ENCODE measurements at places on chromosomes 13 and 19.

- DNase-seq = peak; percentile 13
These were observed 70.5 kb upstream of the ZNF420 start for GRCh38 chr19:37007587-37008220.

DNA sequence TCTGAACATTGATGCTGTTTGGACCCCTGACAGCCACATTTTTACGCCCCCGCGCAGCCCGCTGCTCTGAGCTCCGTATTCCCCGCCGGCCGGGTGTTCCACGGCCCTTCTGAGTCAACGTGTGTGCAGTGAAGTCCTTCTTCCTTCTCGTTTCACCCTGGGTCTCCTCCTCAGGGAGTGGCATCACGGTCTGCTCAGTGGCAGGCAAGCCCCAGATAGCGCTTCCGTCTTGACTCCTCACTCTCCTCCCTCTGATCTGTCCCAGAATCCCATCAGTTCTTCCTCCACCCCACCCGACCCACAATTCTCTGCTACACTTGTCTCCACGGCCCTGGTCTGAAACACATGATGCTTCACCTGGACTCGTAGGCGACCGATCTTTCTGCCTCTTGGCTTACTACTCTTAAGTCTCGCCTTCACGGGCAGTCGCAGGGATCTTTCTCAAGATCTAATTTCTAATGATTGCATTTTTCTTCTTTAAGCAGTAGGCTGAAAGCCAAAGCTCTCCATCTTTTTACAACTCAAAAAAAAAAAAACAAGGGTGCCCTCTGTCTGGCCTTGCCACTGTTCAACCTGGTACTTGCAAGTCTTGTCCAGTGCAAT lies 33.9 kb downstream of the CCNE1 start:
- DNase-seq = peak; percentile 37

GRCh38 chr19:15045506-15045905 lies 3.8 kb upstream of the CASP14 start:
- no peak for DNase-seq

- DNase-seq = no peak
These were observed 20.2 kb downstream of the ATP8A2 start for GRCh38 chr13:25391932-25392331.

DNA sequence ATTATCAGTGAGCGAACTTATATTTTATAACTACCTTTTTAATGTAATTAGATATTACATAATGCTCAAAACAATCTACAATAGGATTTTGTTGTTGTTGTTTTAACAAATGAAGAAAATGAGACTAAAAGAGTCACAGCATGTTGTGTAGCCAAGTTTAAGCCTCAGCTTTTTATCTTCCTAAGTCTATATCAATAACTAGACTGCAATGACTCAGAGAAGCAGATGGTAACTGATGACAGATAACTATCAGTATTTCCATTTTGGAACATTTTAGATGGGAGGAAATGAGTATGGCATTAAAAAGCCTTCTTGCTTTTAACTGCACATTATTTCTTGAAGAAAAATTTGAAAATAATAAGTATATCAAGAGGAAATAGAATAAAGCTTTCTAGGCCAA lies 825.2 kb downstream of the SLITRK1 start:
- no peak for DNase-seq

DNA sequence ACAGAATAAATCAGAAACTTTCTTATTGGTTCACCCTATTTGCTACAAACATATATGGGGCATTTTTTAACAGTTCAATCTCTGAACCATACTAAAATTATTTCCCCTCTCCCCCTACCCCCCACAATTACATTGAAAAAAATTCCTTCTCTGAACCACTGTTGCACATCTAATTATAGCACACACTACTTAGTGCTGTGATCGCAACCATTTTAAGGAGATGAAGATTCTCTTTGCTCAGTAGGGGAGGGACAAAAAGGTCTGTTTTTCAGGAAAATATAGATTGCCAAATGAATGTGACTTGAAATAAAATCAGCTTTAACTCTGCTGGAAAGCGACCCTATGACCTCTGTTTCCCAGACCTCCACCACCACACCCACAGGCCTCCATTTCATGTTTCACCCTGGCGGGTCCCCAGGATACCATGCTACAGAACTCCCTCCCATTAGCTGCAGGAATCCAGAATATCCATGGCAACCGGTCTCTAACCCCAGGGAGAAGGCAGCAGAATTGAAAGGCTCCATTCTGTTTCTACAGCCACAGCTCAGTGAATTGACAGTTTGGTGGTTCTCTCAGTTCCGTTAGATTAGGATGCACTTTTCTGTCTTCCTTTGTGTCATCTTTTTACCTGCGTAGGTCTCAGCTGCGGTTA lies 286.3 kb downstream of the TBC1D4 start:
- DNase-seq = no peak

DNA sequence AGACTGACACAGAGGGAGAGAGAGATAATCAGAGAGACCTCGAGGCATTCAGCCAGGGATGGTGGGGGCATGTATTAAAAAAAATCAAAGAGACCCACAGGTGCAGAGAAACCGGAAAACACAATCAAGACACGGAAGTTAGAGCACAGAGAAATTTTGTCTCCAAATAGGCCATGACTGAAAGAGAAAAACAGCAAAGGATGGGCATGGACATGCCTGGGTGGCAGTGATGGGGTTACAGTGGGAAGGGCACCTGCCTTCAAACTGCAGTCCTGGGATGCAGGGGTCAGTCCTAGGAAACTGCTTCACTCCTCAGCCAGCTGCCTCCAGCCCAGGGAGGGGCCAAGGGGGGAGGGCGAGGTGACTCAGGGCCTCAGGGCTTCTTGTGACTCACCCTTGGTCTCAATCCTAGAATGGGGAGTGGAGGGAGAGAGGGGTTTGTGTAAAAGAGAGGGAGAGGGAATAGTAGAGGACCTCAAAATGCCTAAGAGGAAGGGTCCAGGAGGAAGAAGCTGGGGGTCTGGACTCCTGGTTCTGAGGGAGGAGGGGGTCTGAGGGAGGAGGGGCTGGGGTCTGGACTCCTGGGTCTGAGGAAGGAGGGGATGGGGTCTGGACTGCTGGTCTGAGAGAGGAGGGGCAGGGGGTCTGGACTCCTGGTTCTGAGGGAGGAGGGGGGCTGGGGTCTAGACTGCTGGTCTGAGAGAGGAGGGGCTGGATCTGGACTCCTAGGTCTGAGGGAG lies 3.6 kb upstream of the KCNN4 start:
- DNase-seq = peak; percentile 79

GRCh38 chr13:99067159-99067985 lies 89.5 kb upstream of the DOCK9 start:
- no peak for DNase-seq

- DNase-seq = no peak
These were observed 35.0 kb downstream of the ATP11A start for GRCh38 chr13:112724788-112725345.

DNA sequence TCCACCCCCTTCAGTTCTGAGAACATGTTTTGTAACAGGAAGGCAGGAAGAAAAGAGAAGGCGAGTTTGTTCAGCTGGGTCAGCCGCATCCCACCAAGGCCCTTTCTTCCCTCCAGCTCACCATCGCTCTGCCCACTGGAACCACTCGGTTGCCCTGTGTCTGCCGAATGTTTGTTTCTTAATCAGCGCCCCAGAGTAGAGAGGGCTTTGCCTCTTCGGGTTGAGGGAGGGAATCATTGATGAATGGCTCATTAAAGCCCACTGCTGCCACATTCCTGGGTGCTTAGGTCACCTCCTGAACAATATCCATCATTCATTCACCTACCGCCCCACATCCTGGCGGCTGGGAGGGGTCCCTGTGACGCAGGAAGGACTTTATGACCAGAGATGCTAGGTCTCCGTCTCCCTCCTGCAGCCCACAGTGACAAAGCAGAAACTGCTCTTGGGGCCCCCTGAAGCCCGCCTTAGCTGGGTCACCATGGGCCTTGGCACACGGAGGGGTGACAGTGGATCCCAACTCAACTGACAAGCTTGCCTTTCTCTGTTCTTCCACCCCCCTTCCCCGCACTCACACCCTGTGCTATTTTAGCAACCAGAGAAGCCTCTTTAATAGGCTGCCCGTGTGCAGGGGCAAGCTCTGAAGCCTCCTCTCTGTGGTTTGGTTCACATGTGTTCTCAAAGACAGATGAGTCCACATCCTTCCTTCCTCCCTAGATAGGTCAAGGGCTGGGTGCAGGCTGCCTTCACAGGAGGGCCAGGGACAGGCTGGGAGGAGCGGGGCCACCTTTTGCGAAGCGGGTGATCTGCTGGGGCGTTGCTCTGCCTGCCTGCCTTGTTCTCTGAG lies 46.2 kb downstream of the ACTN4 start:
- DNase-seq = peak; percentile 51

Data from transverse colon (tissue), 4 donors.